ENCODE measurements at places on chromosomes 16 and 17. TPM values are rescaled to one million over a fixed set of nuclear protein-coding genes. Genes with fewer than 3 reads are reported as not detected.

- no peak for DNase-seq
Measured at GRCh38 chr16:28182183-28182582, 29.6 kb downstream of the XPO6 start.

GRCh38 chr17:44541884-44542581 is 15.3 kb upstream of the FZD2 start:
- DNase-seq: no peak

- no peak for DNase-seq
Measured at GRCh38 chr16:3066440-3066748, 954 bp downstream of the IL32 start.

WIPI1 gene
- polyA plus RNA-seq: 70.8 TPM

ZG16 gene
- polyA plus RNA-seq: not detected

DNA sequence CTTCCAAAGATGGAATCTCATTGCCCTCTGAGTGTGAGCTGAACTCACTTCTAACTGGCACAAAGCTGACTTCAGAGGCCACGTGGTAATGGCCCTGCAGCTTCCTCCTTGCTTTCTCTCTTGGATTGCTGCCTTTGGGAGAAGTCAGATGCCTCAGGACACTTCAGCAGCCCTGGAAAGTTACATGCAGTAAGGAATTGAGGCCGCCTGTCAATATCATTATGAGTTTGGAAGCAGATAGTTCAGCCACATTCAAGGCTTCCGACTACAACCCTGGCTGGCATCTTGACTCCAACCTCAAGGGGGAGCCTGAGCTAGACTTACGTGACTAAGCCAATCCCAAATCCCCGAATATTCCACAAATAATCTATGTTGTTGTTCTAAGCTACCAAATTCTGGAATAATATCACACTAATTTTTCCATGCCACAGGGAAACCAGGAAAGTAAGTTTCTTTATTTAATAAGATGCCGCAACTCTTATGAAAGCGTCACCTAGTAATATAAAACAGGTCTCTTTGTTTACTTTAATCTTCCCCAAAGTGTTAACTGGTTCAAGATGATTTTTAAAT is 13.6 kb downstream of the CEP20 start:
- no peak for DNase-seq

SLC12A3 gene
- 0.01 TPM for polyA plus RNA-seq

- DNase-seq: no peak
Measured at GRCh38 chr16:88405216-88406060, 22.7 kb downstream of the ZNF469 start.

GRCh38 chr17:51028176-51028863 is 92.3 kb downstream of the SPAG9 start:
- no peak for DNase-seq

GRCh38 chr17:62680541-62681052 is 53.1 kb downstream of the MRC2 start:
- no peak for DNase-seq

GRCh38 chr16:89210904-89211515 is 6.5 kb upstream of the ZNF778 start:
- DNase-seq: no peak

DNA sequence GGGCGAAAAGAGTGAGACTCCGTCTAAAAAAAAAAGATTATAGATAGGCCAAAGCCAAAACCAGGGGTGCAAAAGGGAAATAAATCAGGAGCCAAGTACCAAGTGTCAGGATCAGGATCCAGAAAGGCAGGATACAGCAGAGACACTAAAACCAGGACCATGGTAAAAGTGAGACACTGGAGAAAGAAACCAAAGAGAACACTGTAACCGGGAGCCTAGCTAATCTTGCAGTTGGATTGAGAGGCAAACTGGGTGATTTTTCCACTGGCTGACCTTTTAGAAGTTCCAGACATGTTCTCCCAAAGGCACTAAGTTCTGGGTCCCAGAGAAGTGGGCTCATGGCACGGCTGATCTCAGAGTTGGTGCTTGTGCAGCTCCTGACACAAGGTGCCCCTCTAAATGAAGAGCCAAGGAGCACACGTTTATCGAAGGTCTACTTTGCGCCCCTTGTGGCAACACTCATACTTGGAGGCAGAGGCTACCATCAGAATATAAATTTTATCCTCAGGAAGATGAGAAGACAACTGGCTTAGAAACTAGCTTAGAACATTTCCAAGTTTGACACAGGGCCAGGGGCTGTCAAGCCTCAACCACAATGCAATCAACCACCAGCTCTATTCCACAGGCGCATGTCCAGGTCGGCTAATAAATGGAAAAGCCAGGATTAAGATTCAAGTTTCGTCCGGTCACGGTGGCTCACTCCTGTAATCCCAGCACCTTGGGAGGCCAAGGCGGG is 27.5 kb upstream of the HELZ start:
- no peak for DNase-seq

GRCh38 chr16:46688101-46688653 is 801 bp downstream of the VPS35 start:
- no peak for DNase-seq

DNA sequence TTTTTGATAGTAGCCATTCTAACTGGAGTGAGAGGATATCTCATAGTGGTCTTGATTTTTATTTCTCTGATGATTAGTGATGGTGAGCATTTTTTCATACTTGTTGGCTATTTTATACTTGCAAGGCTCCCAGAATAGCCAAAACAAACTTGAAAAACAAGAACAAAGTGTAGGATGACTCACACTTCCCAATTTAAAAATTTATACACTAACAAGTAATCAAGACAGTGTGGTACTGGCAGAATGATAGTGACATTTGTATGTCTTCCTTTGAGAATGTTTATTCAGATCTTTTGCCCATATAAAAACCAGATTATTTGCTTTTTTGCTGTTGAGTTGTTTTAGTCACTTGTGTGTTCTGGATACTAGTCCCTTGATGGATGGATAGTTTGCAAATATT is 17.8 kb downstream of the SPECC1 start:
- DNase-seq: no peak

DNA sequence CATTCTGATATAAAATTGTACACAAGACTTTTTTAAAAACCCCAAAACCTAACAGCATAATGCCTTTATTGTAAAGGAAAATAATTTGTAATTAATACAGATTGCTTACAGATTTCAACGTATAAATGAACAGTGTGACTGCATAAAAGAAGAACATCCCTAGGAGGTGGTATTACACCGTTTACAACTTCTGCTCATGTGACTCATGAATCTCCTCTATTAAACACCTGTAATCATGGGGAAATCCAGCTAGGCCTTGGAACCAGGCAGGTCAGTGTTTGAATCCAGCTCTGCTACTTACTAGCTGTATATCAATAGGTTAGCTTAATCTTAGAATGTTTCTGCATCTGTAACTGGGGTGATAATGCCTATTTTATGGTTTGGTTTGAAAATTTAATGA is 15.2 kb downstream of the RABEP1 start:
- no peak for DNase-seq

ESRP2 gene
- 39.2 TPM for polyA plus RNA-seq

- DNase-seq: no peak
Measured at GRCh38 chr17:67359960-67360791, 6.2 kb downstream of the PSMD12 start.

OTOA gene
- polyA plus RNA-seq: not detected

- DNase-seq: no peak
Measured at GRCh38 chr16:4747906-4748681, 13.8 kb downstream of the DNAAF8 start.

LRRC46 gene
- polyA plus RNA-seq: 0.43 TPM

Measured in keratinocyte (primary cell).